MG63 (cell line): ENCODE measurements at places on chromosomes 2 and 18. TPM values are rescaled to one million over a fixed set of nuclear protein-coding genes. Genes with fewer than 3 reads are reported as not detected.
A peak's percentile ranks its signal among the peaks of the same experiment; 100 is the strongest.

The SULT6B1 gene
- not detected in 2 replicates for total RNA-seq

The GNLY gene
- not detected in 2 replicates for total RNA-seq

The ASB18 gene
- total RNA-seq: not detected in 2 replicates

The VWC2L gene
- total RNA-seq: not detected in 2 replicates

The EVX2 gene
- total RNA-seq: not detected in 2 replicates

The CPO gene
- not detected in 2 replicates for total RNA-seq

The PPM1B gene
- 16.6 and 29.5 TPM in 2 replicates for total RNA-seq

The KCNJ13 gene
- total RNA-seq: not detected in 2 replicates

The L3MBTL4 gene
- not detected in 2 replicates for total RNA-seq

DNA sequence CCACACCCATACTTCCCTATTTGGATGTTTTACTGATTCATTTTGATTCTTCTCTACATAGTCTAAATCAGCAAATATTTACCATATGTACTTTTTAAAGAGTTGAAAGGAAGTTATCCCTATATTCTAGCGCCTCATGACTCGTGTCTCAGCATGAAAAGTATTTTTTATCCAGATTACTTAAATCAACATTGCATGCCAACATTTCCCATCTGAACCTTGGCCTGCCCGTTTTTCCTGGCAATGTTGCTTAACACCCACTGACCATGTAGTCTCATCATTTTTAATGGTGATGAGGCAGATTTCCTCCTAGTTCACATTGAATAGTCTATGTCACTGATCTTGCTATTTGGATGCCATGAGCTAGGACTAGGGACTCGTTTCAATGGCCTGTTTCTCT, 13.2 kb upstream of the SCYGR5 start:
- DNase-seq: peak; percentile 72

DNA sequence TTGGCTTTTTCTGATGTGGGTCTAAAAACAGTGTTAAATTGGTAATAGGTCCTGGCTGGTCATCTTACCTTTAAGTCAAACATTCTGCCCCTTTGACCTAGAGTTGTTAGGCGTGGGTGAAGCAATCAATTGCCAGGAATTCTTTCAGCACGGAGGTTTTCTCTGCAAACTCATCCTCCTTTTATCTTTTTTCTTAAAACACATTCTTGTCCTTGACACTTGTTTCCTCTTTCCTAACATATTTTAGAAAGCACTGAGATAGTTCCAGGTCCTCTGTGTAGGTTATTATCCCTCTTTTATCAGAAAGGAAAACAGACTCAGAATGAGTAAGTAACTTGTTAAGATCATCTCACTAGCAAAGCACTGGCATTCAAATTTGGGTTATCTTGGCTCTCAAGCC, 18.6 kb upstream of the AP1S3 start:
- no peak for DNase-seq

DNA sequence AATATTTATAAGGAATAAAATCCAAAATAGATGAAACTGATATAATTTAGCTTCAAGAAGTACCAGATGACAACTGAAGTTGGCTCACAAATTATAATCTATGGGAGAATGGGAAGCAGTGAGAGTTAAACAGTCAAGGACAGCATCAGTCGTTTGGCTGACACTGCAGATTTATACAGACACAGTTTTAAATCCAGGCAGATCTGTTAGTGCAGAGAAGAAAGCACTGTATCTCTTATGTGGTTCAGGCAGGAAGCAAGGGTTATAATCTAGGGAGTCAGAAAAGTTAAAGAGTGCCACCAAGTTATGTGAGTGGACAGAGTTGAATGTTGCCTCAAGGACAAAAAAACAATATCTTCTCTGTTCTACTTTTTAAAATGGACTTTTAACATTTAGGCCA, 880.2 kb downstream of the TSN start:
- no peak for DNase-seq

DNA sequence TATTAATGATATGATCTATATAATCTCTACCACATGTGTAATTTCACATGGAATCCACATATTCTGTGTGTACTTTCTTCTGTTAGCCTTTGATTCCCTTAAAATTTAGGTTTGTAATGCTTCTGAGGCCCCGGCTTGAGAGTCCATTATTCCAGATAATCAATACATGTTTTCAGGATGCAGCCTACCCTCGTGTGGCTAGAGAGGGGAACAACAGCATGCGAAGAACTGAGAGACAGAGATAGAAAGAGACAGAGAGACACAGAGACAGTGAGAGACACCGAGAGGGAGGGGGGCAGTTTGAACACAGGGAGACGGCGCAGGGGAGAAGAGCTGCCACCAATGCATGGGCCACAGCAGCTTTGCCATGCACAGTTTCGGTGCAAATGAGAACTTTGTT, 185.4 kb downstream of the SNTG2 start:
- no peak for DNase-seq

- no peak for DNase-seq
These were observed 247.8 kb upstream of the CWC22 start for GRCh38 chr2:180254872-180255271.

GRCh38 chr2:209872675-209873074, 101.0 kb downstream of the UNC80 start:
- DNase-seq: peak; percentile 44

- DNase-seq: no peak
These were observed 69.1 kb downstream of the ACKR3 start for GRCh38 chr2:236638707-236639106.

- no peak for DNase-seq
These were observed 727 bp upstream of the TTLL4 start for GRCh38 chr2:218709908-218710307.

DNA sequence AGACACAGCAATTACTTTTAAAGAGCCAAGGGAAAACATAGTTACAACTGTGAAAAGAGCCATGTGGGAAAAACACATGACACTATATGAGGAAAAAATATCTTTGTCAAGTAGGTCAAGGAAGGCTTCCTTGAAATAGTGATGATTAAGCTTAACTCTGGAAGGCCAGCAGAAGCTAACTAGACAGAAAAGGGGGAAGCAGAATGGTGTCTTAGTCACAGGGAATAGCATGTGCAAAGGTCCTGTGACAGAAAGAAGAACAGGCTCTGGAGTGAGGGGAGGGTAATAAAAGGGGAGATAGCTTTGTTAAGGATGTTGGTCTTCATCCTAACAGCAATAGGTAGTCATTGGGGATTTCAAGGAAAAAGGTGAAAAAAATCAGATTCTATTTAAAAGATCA, 64.0 kb downstream of the ARHGAP25 start:
- DNase-seq: no peak

DNA sequence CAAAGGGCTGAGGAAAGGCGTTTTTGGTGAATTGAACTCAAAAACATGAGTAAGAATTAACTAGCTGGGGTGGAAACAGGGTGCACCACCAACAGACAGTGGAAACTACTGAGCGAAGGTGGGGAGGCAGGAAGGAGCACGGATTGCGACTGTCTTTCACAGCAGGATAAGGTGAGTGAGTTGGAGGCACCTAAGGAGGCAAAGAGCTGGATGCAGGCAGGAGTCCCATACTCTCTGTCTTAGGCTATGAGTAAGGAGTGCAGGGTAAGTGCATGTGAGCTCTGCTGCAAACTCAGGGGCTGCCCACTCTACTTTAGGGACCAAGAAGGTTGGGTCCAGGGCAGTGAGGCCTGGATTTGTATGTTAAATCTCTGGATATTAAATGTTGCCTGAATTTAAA, 333.1 kb upstream of the ZNF521 start:
- no peak for DNase-seq

- peak; percentile 51 for DNase-seq
These were observed 29.9 kb downstream of the PPP1R1C start for GRCh38 chr2:182015334-182016109.

- DNase-seq: no peak
These were observed 29.6 kb downstream of the FAM168B start for GRCh38 chr2:131063501-131064283.

GRCh38 chr2:148528356-148529064, 116.0 kb upstream of the EPC2 start:
- DNase-seq: no peak

DNA sequence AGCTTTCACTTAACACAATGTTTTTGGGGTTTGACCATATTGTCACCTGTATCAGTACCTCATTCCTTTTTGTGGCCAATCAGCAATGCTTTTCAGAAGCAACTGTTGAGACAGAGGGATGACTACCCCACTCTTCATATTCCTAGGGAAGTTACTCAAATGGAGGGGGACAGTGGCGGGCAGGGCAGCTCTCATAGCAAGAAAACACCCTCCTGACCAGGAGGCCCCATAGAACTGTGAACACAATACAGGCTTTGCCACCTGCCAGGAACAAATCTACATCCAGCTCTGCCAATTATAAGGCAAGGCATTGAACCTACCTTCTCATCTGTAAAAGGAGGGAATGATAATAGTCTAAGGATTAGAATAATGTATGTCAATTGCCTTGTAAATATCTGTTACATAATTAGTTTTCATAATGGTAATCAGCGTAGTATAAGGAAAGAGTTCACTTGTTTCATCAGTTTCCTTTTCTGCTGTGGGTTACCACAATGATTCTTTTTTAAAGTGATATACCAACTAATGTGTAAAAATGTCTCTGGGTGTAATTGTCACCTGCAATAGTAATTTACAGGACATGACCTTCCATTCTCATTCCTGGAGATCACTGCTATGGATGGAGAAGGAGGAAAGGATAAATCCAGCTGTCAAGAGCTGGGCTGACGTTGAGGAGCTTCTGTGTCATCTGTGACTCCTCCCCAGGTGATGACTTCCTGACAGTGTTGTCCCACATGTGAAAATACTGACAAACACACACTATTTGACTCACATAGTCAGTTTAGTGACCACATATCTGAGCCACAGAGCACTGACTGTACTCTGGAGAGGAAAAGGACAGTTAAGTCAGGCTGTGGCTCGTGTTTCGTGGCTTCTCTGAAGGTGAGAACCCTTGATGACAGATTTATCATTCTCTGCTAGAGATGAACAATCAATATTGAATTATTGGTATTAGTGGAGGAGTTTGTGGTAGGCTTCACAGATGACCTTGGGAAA, 13.5 kb downstream of the ALPK2 start:
- no peak for DNase-seq

DNA sequence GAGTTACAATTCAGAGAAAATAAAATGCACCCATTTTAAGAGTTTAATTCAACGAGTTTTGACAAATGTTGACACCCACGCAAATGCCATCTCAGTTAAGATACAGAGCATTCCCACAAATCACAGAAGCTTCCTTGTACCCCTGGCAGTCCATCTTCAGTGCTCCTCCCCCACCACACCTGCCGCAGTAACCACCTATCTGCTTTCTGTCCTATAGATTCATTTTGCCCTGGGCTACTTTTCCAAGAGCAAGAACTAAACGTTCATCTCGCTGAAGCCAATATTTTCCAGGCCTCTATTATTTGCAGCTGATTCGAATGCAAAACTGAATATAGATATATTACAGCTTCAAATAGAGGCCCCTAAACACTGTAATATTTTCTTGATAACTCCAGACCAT, 13.4 kb upstream of the HPCAL1 start:
- DNase-seq: no peak

DNA sequence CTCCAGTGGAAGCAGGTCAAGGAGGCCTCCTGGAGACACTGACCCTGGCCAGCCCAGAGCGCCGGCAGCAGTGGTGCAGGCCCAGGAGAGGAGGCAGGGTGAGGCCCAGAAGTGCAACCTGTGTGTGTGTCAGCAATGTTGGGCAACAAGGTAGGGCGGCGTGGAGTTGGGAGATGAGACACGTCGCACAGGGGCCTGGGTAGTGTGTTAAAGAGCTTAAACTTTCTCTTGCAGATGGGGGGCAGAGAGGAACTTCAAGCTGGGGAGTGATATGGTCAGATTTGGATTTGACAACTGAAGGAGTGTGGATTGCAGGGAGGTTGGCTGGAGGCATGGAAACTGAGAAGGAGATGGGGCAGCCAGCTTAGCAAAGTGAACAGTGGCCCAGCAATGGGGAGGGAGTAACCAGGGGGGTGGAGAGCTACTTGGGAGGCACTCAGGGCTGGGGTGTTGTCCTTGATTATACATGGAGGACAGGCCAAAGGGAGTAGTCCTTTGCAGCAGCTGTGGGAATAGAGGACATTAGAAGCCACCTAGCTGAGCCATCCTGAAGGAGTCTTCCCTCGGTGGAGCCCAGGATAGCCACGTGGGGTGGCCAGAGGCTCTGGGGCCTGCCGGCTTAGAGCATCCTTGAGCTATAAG, 278.6 kb upstream of the HS6ST1 start:
- no peak for DNase-seq

- DNase-seq: no peak
These were observed 12.6 kb upstream of the MLPH start for GRCh38 chr2:237474442-237474911.

DNA sequence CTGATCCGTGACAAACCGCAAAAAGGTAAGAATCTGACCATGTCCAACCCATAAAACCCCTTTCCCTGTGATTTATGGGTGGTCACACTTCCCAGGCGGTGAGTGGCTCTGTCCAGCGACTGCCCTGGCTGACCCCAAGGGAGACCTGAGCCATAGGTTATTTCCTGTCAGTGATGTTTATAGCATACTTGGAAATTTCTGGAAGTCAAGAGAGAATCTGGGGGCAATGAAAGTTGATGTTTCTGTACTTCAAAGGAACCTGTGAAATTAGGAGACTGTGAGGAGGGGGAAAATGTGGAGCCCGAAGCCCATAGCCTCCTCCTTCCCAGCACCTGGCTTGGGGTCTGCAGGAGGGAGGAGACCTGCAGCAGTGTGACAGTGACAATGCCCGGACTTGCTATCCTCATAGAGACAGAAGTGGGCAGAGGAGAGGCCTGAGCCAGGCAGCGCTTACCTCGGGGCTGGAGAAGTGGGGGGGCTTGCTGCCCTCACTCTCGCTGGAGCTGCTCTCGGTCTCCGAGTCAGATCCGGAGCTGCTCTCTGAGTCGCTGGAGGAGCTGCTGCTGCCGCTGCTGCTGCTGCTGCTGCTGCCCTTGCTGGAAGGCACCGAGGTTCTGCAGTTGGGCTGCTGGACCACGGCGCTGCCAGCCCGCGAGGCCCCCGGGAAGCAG, 111.3 kb upstream of the REV1 start:
- DNase-seq: no peak

DNA sequence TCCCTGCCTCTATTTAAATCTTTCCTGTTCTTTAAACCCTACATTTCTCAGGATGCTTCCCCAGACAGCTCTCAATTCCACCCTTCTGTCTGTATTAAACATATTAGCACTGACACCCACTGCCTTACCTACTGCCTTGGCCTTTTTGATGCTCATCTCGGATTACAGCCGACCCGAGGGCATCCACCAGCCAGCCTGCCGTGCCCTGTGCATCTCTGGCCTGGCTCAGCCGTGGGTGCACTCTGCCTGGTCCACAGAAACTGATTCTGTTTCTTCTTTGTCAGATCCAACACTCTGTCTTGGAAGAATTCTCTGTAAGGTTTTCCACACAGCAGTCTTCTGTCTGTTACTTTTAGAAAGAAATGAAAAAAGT, 27.2 kb downstream of the TANC1 start:
- DNase-seq: no peak

DNA sequence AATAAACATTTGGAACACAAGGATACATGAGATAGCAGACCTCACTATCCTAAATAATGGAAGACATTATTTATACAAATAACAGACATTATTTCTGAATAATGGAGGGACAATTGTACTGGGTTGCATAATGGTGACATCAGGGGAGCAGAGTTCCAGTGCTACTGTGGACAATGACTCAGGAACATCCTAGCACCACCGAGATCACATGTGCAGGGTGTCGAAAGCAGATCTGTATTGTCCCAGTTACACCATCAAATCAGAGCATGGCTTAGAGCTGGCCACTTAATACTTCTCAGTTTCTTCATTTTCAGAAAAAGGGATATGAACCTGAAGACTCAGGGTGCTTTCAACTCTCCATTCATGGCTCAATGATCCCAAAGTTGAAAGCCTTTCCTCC, 249.1 kb upstream of the RBMS1 start:
- DNase-seq: no peak

- DNase-seq: no peak
These were observed 71.2 kb downstream of the MYO1B start for GRCh38 chr2:191316246-191316994.
